ENCODE measurements at places on chromosomes 3 and 15.

- DNase-seq = no peak
Measured at GRCh38 chr3:13078163-13078905, 5.1 kb upstream of the IQSEC1 start.

DNA sequence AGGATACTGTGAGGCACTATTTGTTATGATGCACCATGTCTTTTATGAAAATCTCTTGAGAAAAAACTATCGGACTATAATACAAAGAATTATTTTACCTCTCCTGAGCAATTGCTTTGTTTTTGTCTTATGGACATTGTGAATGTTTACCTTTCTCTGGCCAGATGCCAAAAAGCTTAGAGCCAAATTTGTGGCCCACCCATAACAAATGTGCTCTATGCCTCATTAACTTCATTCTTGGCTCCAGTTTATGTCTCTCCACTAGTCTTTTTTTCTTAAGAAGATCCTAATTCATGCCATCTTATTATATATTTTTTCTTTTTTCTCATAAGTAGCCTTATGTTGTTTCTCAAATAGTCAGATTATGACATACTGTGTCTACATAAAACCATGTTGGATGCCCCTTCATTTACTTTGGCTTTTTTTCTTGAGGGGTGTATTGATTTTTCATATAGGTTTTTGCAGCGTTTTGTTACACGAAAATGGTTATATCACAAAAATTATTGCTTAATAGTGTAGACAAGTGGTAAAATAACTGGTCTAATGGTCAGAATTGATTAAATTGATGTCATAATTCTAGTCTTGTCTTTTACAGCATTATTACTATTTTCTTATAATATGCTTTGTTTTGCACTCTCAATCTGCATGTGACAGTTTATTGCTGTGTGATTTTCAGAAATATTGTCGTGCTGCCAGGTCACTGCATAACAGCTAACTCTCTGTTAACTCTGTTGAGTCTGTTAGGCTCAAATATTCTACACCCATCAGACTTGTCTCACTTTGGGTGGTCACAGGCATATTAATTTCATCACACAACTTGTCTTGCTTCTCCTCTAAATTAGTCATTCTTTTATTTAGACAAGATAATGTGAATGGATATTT is 18.2 kb downstream of the SENP8 start:
- DNase-seq = no peak

- DNase-seq = no peak
Measured at GRCh38 chr3:45218578-45219390, 7.3 kb downstream of the TMEM158 start.

- DNase-seq = no peak
Measured at GRCh38 chr3:48536116-48536515, 20.5 kb downstream of the PFKFB4 start.

- peak; percentile 20 for DNase-seq
Measured at GRCh38 chr3:143443851-143444331, 324.3 kb downstream of the CHST2 start.

- no peak for DNase-seq
Measured at GRCh38 chr15:52180196-52180835, 10.9 kb downstream of the GNB5 start.

DNA sequence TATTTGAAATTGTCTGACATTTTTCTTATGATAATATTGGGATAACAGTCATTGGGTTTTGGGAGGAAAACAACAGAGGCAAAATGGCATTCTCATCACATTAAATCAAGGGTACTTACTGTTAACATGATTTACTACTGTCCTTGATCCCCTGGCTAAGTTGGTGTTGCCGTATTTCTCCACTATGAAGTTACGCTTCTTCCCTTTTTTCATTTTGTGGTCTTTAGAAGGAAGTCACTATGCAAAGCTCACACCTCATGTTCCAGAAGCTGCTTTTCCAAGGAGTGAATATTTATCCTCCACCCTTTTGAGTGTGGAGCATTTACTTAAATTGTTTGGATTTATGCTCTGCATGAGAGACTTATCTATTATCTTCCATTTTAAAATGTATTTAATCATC is 63.7 kb downstream of the ALCAM start:
- no peak for DNase-seq

GRCh38 chr3:40170395-40170794 is 139.1 kb upstream of the EIF1B start:
- no peak for DNase-seq

GRCh38 chr15:101844916-101845315 is 32.9 kb downstream of the OR4F15 start:
- no peak for DNase-seq

DNA sequence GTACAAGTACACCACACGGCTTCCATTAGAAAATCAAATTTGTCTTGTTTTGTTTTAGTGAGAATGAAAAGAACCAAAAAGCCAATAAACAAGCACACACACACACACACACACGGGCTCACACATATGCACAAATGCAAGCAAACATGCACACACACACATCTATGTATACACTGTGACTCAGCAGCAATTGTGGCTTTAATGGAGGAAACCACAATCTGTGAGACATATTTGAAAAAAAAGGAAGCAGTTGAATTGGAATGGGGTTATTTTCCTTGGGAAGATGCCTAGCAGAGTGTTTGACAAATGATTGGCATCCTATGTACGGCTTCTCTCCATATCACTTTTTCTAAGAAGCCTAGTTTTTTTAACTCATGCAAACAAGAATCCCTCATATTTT is 201.1 kb upstream of the ARRDC4 start:
- no peak for DNase-seq

- no peak for DNase-seq
Measured at GRCh38 chr15:40789119-40789518, 17.8 kb upstream of the ZFYVE19 start.

GRCh38 chr3:177220136-177220974 is 23.1 kb upstream of the TBL1XR1 start:
- no peak for DNase-seq

DNA sequence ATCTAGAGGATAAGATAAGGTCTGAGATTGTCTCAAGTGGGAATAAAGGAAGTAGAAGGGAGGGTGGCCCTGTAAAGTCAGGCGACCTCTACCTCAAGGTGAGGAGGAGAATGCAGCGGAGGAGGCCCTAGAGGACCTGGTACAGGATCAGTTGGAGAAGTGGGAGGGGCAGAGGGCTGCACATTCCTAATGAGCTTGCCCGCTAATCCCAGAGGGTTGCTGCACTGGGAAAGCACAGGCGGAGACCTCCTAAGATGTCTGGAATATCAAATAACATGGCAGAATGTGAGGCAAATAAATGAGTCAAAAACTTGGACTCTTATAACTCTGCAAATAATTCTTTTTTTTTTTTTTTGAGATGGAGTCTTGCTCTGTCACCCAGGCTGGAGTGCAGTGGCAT is 30.2 kb upstream of the VPS8 start:
- DNase-seq = no peak

All from activated T-cell treated with anti-CD3 and anti-CD28 coated beads for 24 hours (primary cell).